ENCODE measurements at places on chromosomes 5 and 9. TPM values are rescaled to one million over a fixed set of nuclear protein-coding genes. Genes with fewer than 3 reads are reported as not detected.

DNA sequence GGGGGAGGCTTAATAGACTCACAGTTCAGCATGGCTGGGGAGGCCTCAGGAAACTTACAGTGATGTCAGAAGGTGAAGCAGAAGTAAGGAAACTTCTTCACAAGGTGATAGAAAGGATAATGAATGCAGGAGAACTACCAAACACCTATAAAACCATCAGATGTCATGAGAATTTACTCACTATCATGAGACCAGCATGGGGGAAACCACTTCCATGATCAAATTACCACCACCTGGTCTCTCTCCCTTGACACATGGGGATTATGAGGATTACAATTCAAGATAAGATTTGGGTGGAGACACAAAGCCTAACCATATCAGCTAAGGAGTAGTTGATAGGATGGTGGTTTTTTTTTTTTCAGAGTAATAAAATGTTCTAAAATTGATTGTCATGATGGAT is 201.8 kb downstream of the CDH12 start:
- DNase-seq, result no peak

DNA sequence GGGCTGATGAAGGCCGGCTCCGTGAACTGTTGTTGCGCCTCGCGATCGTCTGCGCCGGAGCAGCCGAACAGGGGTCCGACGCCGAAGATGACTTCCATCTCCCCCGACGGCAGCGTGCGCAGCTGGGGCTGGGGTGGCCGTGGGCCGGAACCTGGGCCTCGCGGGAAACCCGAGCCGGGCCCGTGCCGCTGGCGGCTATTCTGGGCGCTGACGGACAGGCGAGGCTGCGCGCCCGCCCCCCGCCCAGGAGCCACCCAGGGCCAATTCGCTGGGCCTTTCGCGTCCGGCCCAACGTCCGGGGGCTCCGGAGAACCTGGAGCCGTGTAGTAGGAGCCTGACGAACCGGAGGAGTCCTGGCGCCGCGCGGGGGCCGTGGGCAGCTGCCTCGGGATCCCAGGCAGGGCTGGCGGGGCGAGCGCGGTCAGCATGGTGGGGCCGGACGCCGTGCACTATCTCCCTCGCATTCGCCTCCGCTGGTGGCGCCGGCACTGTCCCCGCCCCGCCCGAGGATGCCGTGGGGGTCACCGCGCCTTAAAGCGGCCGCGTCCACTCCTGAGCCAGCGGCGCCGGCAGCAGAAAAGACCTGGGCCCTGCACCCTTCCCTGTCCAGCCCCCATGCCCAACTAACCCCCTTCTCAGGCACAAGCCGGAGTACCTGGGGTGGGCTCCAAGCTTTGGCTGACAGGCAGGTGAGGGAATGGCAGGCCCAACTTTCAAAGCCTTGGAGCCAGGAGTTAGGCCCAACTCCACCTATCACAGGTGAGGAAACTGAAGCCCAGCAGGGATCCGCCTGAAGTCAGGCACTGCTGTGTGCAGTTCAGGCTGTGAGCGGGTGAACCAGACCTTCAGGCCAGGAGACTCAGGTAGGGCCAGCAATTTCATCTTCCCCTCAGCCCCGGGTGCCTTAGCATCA is at the start of gene PROB1:
Gene PROB1, minus strand, starts transcription at position 451 of the 913 bp plus-strand sequence. Its CDS starts 23 bp downstream, at position 428.
- DNase-seq, result peak; percentile 17

DNA sequence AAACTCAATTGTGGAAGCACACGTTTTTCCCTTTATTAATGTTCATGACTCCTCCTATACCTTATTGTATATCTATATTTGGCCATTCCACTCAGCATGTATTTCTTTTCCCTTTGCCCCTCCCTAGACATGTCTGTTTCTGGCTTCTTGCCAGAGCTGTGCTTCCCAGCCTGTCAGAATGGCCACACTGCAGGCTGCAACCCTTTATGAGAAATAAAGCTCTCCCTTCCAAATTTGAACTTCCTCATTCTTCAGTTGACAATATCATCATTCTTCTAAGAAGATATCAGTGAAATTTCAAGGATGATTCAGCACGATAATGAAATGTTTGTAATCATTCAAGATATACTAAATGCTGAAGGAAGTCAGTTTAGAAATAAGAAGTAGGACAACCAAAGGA is 107.6 kb upstream of the PRSS3 start:
- DNase-seq, result no peak

The MZB1 gene
- polyA plus RNA-seq, result 0.96 TPM

DNA sequence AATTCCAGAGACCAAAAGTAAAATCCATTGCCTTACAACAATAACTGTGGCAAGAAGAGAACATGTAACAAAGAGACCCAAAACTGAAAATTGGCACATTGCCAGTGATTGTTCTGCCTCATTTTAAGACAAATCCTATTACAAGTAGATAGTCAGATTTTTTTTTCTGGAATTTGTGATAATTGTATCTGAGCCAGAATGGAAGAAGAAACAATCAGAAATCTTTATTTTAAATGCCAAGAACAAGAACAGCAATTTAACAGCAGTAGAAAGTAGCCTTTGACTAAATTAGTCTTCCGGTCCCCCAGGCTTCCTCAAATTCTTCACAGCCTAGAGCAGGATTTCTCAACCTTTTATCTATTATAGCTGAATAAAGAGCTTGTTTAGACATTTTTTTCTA is 106.7 kb upstream of the PTPN3 start:
- DNase-seq, result no peak

DNA sequence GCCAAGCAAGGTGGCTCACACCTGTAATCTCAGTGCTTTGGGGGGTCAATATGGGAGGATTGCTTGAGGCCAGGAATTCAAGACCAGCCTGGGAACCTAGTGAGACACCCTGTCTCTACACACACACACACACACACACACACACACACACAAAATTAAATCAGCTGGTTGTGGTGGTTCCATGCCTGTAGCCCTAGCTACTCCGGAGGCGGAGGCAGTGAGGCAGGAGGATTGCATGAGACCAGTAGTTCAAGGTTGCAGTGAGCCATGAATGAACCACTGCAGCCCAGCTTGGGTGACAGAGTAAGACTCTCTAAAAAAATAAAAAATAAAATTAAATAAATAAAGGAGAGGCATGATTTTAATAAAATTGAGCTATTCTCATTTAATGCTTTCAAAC is 13.1 kb downstream of the CEMIP2 start:
- DNase-seq, result no peak

GRCh38 chr5:176415952-176416924 is at the start of gene CLTB:
Gene CLTB, minus strand, starts transcription at chr5:176416539. Its CDS starts 176 bp downstream, at chr5:176416363.
- DNase-seq, result peak; percentile 83

The PCA3 gene
- polyA plus RNA-seq, result 0.96 TPM

GRCh38 chr9:20996809-20997208 is 34.6 kb downstream of the HACD4 start:
- DNase-seq, result no peak

The GARIN3 gene
- not detected for polyA plus RNA-seq

DNA sequence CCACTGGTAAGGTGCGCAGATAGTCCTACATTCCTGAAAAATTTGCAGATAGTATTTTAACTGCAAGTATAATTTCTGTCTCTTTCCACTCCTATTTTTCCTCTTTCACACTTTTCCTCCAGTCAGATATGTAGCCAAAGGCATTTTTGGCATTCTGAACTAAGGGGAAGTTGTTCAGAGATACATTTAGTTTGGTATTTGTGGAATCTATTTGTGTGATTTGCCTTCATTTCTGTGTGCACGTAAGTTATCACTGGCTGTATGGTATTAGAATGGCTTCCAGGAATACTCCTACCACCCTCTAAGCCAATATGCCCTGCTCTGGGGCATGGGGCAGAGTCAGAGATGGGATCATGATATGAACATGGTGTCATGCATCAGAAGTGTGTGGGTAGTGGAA is 45.8 kb upstream of the GRAMD2B start:
- no peak for DNase-seq

The DMGDH gene
- polyA plus RNA-seq, result 23.9 TPM

The CA9 gene
- polyA plus RNA-seq, result 0.58 TPM

DNA sequence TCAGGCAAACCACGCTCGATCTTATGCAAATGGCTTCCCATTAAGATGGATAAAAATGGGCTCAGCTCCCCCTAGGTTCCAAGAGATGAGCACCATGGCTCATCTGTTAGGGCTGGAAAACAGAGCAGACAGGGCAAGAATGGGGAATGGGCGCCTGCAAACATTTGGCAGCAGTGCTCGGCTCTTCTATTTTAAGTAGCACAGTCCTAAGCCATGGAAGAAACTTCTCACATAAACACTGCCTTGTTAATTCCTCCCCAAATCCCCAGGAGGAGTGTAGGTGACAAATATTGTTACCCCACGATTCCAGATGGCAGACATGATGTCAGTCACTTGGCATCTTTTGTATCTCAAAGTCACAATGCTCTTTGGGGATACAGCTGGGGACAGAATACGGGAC is 221.8 kb downstream of the ICE1 start:
- DNase-seq, result no peak

The RGS7BP gene
- polyA plus RNA-seq, result 9.5 TPM

The HRH2 gene
- 2.6 TPM for polyA plus RNA-seq

The PTGER4 gene
- polyA plus RNA-seq, result 10.3 TPM

The CRAT gene
- 39.2 TPM for polyA plus RNA-seq

DNA sequence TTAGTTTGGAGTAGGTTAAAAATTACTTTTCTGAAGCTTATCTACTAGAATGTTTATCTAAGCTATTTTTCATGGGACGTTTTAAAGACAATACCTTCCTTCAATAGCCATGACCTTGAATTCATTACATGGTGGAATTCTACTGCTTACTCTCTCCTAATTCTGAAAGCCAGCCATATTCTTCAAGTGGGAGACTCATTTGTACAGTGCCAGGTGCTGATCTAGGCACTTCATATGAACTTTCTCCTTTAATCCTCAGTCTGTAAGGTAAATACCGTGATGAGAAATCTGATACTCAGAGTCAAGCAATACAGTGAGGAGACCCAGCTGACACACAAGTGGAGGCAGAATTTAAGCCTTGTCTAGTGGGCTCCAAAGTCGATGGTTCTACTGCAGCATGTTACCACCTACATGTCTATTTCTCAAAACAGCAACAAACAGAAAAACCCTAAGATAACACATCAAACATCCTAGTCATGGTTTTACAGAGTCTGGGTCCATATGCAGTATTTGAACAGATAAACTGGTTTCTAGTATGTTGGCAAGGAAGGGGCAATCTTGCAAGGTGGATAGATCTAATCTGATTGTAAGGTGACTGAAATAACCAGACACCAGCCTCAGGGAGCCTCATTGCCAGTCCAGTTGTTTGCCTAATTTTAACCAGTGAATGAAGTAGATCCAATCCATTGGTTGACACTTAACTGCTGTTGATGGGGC is 243.7 kb downstream of the PIK3R1 start:
- DNase-seq, result no peak

GRCh38 chr9:136325358-136325757 is 2.0 kb upstream of the GPSM1 start:
- DNase-seq, result no peak
